Activated naive CD8-positive, alpha-beta T cell treated with anti-CD3 and anti-CD28 coated beads for 36 hours (primary cell): ENCODE measurements at places on chromosomes 16 and 17. TPM values are rescaled to one million over a fixed set of nuclear protein-coding genes. Genes with fewer than 3 reads are reported as not detected.

ST6GALNAC1 gene
- not detected for total RNA-seq

SYCE1L gene
- total RNA-seq: 5.0 TPM

CACNG3 gene
- not detected for total RNA-seq

TNFSF13 gene
- total RNA-seq: 6.3 TPM

CCDC200 gene
- total RNA-seq: not detected
